Suppressor macrophage (primary cell): ENCODE measurements at places on chromosomes 6 and 20.

GRCh38 chr20:10788055-10788454 is 114.3 kb upstream of the JAG1 start:
- DNase-seq, result no peak

- no peak for DNase-seq
Measured at GRCh38 chr6:36374972-36375371, 12.5 kb downstream of the ETV7 start.

DNA sequence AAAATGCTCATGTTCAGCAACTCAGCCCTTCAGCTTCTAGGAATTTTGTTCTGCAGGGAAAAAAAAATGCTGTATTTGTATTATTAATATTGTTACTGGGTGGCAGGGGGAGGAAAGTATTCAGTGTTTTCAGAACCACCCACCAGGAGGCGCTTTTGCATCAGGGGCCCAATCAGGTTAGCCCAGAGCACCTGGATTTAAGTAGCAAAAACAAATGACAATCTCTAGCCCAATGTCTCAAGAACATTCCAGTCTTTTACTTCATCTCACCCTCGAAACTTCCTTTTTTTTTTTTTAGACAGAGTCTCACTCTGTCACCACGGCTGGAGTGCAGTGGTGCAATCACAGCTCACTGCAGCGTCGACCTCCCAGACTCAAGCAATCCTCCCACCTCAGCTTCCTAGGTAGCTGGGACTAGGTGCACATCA is 635 bp upstream of the C20orf203 start:
- DNase-seq, result peak; percentile 46

- no peak for DNase-seq
Measured at GRCh38 chr6:44854712-44855443, 467.4 kb downstream of the CDC5L start.

DNA sequence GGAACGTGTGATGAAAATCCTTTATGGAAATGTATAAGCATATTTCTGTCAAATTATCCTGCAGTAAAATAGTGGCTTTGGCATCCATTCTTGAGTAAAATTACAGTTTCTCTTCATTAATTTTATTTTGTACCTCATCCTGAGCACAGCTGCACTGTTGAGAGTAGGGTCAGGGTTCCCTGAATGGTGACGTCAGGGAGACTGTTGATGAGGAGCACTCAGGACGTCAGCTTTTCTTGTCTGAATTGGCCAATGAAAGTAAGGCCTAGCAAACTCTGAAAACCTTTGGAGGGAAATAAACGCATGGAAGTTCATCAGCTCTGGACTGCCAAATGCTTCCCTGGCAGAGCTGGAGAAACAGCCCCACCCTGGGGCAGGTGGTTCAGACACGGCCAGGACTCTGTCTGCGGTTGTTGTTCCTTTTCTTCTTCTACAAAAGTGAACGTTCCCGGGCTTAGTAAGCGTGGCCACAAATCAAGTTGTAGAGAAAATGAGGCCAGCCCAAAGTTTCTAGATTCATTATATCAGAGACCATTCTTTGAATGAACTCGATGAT is 179.7 kb upstream of the EXOC2 start:
- no peak for DNase-seq

- no peak for DNase-seq
Measured at GRCh38 chr6:25065666-25066065, 129.9 kb upstream of the RIPOR2 start.

DNA sequence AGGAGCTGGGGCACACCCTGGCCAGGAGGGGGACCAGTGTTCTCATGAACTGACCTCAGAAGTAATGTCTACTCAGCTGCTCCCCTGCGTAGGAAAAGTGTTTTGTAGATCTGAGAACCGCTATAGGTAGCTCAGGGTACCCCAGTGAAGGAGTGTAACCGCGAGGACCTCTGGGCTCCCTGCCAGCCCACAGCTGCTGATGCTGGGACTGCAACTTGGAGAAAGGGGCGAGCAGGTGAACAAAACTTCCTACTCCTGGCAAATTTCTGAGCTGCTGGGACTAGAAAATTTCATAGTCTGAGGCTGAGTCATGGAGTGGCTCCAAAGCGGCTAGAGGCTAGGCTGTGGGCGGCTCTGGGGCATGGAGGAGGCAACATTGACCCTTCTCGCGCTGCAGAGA is 51.9 kb downstream of the PYGB start:
- peak; percentile 43 for DNase-seq

GRCh38 chr6:136114661-136115060 is 135.4 kb downstream of the MTFR2 start:
- DNase-seq, result no peak

DNA sequence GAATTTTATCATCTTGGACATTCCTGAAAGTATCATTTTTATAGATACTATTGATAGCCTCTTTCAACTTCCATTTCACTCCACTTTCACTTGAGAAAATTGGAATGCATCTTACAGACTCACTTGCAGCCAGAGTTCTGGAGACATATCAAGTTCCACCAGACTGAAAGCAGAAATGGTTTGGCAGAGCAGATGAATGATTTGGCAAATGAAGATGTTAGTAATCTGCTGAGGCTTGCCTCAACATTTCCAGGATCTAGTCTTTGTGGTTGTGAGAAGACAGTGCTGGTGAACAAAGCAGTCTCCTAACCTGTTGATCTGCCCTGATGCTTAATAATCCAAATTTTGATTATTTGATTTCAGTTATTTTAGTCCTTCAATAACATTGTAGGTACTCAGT is 202.6 kb downstream of the TRDN start:
- DNase-seq, result no peak

- DNase-seq, result no peak
Measured at GRCh38 chr6:104625536-104625935, 234.2 kb downstream of the HACE1 start.

DNA sequence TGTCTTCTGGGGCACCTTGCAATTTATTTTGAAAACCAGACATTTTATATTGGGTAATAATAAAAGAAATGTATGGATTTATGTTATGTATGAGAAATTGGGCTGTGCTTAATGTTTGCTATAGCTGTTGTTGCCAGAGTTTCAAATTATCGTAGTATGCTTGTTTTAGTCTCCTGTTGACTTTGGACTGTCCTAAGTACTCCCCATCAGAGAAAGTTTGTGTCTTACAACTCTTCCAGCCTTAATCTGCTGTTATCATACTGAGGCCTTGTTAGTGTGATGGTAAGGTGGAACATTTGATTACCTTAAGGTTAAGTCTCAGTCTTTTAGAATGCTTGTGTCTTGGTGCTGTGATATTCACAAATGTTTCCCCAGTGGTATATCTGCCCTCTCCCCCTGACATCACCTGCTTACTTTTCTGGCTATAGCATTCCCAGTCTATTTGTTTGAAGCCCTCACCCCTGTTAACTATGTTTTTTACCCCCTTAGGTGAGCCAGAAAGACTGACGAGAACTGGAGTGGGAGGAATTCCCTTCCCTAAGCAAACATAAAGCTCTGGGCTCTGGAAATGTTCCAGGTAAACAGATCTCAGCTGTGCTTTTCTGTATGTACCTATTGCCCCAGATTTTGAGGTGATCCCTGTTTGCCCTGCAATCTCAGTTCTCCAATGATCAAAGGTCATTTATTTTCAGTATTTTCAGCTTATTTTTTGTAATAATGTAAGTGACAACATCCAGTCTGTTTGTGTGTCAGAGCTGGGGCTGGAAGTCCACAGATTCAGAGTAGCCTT is 581.1 kb upstream of the CITED2 start:
- DNase-seq, result no peak

DNA sequence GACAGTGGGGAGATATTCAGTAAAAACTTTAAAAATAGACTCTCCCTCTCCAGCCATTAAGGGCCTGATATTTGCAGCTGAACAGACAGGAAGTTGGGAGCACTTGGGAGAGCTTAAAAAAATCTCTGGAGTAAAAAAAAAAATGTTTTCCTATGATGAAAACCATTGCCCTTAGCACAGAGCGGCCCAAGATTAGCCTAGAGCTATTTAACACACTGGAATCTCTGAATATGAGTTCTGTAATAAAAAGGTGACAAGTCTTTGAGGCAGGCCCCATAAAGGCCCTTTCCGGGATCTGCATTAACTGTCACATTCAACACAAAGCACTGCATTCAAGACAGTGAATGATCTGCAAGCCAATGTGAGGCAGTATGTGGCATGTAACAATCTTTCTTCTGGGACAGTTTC is 393.7 kb downstream of the ZFAND3 start:
- DNase-seq, result no peak

DNA sequence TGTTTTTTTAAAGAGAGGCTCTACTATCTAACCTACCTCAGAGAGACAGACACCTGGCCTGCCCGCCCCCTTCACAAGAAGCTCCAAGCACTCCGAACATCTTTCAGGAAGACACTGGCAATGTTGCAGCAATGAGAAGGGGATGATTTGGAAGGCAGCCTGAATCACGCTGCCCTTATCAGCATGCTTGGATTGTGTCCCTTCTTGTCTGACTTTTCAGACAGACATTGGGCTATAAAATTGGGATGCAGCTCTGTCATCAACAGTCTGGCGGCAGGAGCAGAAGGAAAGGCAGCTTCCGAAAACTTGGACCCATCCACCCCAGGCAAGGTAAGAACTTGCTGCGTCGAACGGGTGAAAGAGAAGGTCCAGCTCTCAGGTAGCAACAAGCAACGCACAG is 56.0 kb downstream of the CDK5RAP1 start:
- DNase-seq, result no peak

DNA sequence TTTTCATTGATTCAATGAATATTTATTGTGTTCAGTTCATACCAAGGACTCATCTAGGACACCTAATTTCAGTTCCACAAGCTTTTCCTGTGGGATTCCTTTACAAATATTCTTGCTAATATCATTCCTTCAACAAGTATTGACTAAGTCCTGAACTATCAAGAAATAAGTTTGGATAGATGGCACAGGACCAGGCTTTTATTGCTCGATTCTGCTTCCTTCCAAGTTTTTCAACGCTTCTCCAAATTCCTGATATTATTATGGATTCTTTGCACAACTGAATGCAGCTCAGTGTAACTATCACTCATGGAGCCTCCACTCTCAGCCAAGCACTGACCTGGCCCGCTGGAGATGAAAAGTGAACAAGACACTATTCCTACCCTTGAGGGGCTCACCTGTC is 32.7 kb upstream of the COL21A1 start:
- DNase-seq, result no peak

GRCh38 chr6:34232901-34233300 is 3.8 kb upstream of the HMGA1 start:
- no peak for DNase-seq

DNA sequence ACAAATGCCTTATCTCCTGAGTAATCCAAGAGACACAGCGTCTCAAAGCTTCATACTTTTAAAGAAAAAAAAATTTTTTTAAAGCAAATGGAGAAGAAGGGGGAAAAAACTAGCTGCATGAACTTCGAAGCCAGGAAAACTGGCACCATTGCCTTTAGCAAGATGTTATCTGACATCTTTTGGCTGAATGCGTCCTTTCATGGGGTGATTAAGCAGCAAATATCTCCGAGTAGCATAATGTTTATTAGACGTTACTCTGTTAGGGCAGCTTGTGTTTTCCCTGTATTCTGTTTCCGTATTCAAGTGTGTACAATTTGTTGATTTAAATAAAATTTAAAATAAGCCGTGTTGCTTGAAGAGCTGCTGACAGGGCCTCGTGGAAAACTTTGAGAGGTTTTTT is 76.5 kb upstream of the TSHZ2 start:
- DNase-seq, result no peak

- no peak for DNase-seq
Measured at GRCh38 chr20:35985806-35986205, 17.4 kb downstream of the CNBD2 start.

DNA sequence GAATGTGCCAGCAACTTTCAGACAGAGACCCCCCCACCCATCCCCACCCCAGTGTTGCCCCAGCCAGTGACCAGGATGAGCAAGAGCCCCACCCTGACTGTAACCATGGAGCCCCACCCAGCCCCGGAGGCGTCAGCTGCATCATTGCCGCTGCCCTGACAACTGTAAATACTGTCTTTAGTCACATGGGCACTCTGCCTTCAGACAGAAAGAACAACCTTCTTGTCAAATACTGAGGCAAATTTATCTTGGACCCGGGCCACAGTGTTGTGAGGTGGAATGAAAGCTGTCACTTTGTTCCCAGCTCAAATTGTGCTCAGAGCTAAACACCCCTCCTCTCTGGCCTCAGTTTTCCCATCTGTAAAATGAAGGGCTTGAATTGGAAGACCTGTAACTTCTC is 23.7 kb downstream of the MOCS3 start:
- DNase-seq, result peak; percentile 49

DNA sequence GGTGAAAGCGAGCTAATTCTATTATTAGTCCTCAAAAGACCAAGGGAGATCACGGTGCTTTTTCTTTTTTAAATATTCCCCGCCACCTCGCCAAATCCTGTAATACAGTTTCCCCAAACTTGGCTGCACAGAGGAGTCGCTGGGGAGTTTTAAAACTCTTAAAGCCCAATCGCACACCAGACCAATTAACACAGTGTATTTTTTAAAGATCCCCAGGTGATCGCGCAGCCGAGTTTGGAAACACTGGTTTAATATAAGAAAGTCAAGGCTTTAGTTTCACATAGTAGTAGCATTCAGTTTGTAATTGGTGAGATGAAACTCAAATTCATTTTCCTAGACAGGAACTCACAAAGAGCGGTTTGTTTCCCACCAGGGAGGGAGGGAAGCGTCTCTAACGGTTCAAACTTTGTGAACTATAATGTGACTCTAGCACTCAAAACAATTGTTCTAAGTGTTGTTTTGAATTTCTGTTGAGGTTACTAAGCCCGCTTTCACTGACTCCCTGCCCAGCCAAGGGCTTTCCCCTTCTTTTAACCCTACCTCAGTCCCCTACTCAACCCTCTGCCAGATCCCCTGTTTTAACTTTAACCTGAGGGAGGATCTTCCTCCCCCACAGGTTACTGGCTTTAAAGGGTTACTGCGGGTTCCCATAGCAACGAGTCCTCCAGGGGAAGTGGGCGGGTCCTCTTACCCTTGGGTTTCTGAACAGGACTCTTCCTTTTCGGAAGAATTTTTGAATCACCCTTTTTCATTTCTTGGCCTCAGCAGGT is 25.7 kb upstream of the BTBD3 start:
- peak; percentile 57 for DNase-seq

GRCh38 chr6:5781966-5782556 is 224.7 kb downstream of the NRN1 start:
- no peak for DNase-seq

GRCh38 chr20:21232546-21233280 is 70.4 kb upstream of the XRN2 start:
- no peak for DNase-seq

- no peak for DNase-seq
Measured at GRCh38 chr20:45346851-45347250, 1.4 kb downstream of the SDC4 start.

DNA sequence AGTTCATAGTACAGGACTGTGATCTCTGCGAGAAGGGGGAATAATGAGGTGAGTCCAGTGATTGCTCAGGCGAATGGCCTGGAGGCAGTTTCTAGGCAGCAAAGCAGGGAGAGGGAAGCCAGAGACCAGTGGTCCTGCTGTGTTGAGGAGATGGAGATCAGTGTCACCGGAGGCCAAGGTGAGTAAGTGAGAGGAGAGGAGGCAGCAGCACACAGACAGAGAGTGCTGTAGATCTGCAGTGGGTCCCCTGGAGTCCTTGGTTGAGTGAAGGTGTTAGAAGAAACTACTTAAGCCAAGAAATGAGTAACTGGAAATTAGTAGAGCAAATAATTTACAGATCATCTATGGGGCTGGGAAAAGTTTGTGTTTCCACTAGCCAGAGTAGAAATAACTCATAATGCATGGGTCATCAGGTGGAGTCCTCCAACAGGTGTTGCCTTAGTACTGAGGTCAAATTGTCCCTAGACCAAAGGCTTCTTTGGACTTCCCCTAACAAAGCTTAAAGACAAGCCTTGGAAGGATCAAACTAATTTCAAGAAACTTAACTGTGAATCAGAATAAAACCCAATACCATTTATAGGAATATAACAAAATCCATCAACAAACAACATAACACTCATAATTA is 13.6 kb downstream of the HEBP2 start:
- DNase-seq, result no peak

- peak; percentile 80 for DNase-seq
Measured at GRCh38 chr6:42923666-42924065, 5.6 kb upstream of the CNPY3 start.
